Stimulated activated naive B cell treated with anti-CD40 and anti-IgM and Interleukin-4, amounts not matched to agents 10 μg/mL and 1 μg/mL and 100 μg/mL, for 72 hours (primary cell): ENCODE measurements at places on chromosomes 6 and 20.

DNA sequence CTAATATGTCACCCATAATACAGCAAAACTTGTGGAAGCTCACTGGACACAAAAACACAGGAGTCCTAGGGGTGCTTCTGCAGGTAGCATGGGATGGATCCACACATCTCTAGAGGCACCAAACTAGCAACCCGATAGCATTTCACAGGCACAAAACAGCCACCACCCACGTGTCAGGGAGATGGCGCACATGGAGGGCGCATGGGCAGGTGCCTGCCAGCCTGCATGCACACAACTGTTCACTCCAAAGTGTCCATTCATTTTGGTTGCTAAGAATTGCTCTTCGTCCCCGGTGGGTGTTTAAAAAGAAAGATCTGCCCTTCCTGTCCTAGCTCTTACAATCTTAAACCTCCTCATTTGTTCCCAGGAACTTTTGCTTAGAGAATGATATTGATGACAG lies 171.3 kb downstream of the SYNDIG1 start:
- no peak overlapping the region for H3K27ac ChIP-seq
- no peak overlapping the region for H3K4me3 ChIP-seq
- H3K36me3 ChIP-seq = no peaks in the 10 kb centered on the region
- H3K4me1 ChIP-seq = no peaks in the 10 kb centered on the region
- DNase-seq = no peak

- H3K27me3 ChIP-seq = no peaks in the 10 kb centered on the region
- H3K4me1 ChIP-seq = peaks cover 57% of the 10 kb centered on the region
- H3K27ac ChIP-seq = no peak overlapping the region
- H3K4me3 ChIP-seq = no peak overlapping the region
- peaks cover 16% of the 10 kb centered on the region for H3K36me3 ChIP-seq
- no peak for DNase-seq
Measured at GRCh38 chr6:508614-509013, 117.1 kb downstream of the IRF4 start.

GRCh38 chr6:138568997-138569396 lies 69.7 kb upstream of the NHSL1 start:
- H3K36me3 ChIP-seq = no peaks in the 10 kb centered on the region
- no peak overlapping the region for H3K27ac ChIP-seq
- no peak overlapping the region for H3K4me3 ChIP-seq
- no peak for DNase-seq

- no peaks in the 10 kb centered on the region for H3K4me1 ChIP-seq
- no peak overlapping the region for H3K27ac ChIP-seq
- H3K27me3 ChIP-seq = peaks cover 31% of the 10 kb centered on the region
- no peak for DNase-seq
Measured at GRCh38 chr6:1228754-1229191, 83.1 kb upstream of the FOXQ1 start.

GRCh38 chr6:145147559-145147958 lies 587.8 kb downstream of the EPM2A start:
- no peak overlapping the region for H3K4me3 ChIP-seq
- no peak for DNase-seq
- no peaks in the 10 kb centered on the region for H3K4me1 ChIP-seq
- H3K36me3 ChIP-seq = no peaks in the 10 kb centered on the region
- no peaks in the 10 kb centered on the region for H3K27me3 ChIP-seq

GRCh38 chr6:22366214-22366613 lies 69.4 kb upstream of the PRL start:
- DNase-seq = no peak
- peaks cover 2% of the 10 kb centered on the region for H3K4me1 ChIP-seq
- H3K4me3 ChIP-seq = no peak overlapping the region
- H3K36me3 ChIP-seq = no peaks in the 10 kb centered on the region

DNA sequence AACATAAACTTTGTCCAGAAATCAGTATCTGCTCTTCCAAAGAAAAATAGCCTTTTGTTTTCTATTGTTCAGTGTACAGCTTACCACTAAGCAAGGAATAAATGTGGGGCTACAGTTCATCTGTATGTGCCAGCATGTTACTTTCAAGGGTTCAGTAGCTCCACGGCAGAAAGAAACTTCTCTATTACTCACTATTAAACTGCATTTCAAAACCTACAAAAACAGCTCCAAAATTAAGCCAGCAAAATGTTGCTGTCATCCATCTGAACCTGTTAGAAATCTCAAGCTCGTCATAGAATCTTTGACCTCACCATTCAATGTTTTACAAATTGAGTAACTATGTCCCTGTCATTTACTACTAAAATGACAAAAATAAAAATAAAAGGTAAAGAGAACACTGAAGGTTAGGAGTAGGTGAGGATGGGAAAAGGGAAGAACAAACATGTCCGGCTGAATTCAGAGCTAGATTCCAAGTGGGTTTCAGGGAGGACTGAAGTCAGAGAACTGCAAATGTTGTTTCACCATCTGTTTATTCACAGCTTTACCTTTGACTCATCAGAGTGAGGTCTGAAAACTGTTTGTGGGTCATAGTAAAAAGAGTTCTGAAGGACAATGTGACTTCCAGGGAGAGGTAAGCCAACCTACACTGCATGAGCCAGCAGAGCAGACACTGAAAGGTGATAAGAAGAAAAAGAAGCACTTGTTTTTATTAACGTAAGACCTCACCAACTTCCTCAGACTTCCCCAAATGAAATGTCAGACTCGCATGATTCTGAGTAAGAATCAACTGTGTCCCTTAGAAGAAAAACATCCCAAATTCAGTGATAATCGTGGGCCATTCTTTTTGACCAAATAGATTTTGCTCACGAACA lies 62.0 kb downstream of the ATXN1 start:
- H3K36me3 ChIP-seq = peaks cover 26% of the 10 kb centered on the region
- peak overlapping the region; percentile 14 for H3K4me3 ChIP-seq
- peaks cover 76% of the 10 kb centered on the region for H3K4me1 ChIP-seq
- H3K27me3 ChIP-seq = no peaks in the 10 kb centered on the region

- DNase-seq = no peak
- H3K4me1 ChIP-seq = peaks cover 41% of the 10 kb centered on the region
- H3K4me3 ChIP-seq = peak overlapping the region; percentile 83
- no peak overlapping the region for H3K27ac ChIP-seq
- H3K27me3 ChIP-seq = no peaks in the 10 kb centered on the region
Measured at GRCh38 chr6:31401403-31401802, 2.0 kb upstream of the MICA start.

GRCh38 chr6:127188744-127189143 lies 70.3 kb downstream of the RSPO3 start:
- H3K36me3 ChIP-seq = no peaks in the 10 kb centered on the region
- no peak overlapping the region for H3K4me3 ChIP-seq
- peaks cover 1% of the 10 kb centered on the region for H3K27me3 ChIP-seq
- no peak for DNase-seq
- no peak overlapping the region for H3K27ac ChIP-seq

DNA sequence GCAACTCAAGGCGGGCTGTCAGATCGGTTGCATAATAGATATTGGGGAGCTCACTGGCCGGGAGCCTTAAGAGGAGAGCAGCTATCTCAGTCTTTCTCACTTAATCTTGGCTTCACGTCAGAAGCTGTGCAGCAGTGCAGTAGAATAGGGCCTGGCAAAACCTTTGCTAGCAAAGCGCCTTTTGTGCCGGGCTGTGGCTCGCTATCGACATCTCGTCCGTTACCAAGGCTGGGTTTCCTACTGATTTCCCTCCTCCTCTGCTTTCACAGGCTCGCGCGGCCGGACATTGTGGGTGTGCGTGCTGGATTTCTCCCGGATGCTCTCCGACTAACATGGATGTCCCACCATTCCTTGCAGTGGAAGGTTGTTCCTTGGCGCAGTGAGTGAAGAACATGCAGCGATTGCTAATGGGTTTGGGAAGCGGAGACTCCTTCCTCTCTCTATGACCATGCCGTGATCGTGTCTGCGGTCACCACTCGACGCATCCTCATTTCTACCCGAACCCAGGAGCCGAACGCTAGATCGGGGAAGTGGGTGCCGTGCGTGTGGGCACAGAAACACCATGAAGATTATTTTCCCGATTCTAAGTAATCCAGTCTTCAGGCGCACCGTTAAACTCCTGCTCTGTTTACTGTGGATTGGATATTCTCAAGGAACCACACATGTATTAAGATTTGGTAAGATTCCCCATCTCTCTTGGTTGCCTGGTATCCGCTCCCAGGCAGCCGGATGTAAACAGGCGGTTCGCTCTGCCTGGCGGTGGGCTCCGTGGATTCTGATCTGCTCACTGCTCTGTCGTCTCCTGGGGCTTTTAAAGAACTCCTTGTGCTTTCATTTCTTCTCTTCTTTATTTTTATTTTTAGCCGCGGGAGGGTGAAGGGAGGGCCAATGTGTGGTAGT lies 5.5 kb downstream of the GRIK2 start:
- no peak for DNase-seq
- H3K36me3 ChIP-seq = peaks cover 3% of the 10 kb centered on the region
- H3K27ac ChIP-seq = peak overlapping the region; percentile 59
- peaks cover 60% of the 10 kb centered on the region for H3K27me3 ChIP-seq

GRCh38 chr20:51692806-51693400 lies 75.3 kb downstream of the ATP9A start:
- no peak overlapping the region for H3K27ac ChIP-seq
- no peaks in the 10 kb centered on the region for H3K36me3 ChIP-seq
- DNase-seq = no peak
- peaks cover 12% of the 10 kb centered on the region for H3K27me3 ChIP-seq
- peaks cover 13% of the 10 kb centered on the region for H3K4me1 ChIP-seq

GRCh38 chr6:113172531-113172966 lies 684.6 kb upstream of the MARCKS start:
- no peak for DNase-seq
- H3K4me3 ChIP-seq = no peak overlapping the region
- peaks cover 4% of the 10 kb centered on the region for H3K27me3 ChIP-seq
- H3K4me1 ChIP-seq = no peaks in the 10 kb centered on the region
- no peaks in the 10 kb centered on the region for H3K36me3 ChIP-seq
- H3K27ac ChIP-seq = no peak overlapping the region

DNA sequence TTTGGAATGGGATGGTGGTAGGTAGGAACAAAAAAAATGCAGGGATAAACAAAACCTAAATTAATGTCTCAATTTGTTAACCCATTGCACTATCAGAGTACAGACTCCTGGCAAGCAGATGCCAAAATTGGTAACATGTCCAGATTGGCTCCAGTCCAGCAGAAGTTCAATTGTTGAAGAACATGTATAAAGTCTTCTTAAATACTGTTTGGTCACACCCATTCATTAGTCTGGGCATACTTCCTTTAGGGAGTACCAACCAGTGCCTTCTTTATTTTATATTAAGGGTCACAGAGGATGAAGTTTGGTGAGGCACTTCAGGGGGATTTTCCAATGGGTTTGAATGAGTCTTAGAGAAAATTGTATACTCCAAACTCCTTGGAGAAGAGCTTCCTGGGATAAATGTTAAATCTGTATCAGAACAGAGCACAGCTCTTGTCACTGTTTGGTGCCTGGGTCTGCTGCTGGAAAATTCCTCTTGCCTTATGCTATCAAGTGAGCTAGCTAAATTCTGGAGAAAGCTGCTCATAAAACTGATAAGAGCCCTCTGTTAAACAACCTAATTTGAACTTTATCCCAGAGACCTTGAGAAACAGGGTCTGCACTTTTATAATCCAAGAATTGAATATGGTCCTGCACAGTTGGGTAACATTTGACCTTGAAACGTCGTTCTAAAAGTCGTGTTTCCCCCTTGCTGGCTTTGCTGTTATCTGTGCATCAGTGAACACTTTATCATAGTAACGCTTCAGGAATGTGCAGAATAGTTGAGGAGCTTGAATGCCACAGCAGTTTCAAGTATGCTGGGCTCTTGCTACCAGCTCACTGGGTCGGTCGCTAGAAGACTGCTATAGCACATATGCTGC lies 334.1 kb upstream of the CITED2 start:
- no peak overlapping the region for H3K27ac ChIP-seq
- H3K36me3 ChIP-seq = no peaks in the 10 kb centered on the region
- no peak for DNase-seq
- no peak overlapping the region for H3K4me3 ChIP-seq
- H3K4me1 ChIP-seq = no peaks in the 10 kb centered on the region

- peaks cover 29% of the 10 kb centered on the region for H3K4me1 ChIP-seq
- no peaks in the 10 kb centered on the region for H3K27me3 ChIP-seq
- DNase-seq = no peak
- H3K4me3 ChIP-seq = no peak overlapping the region
Measured at GRCh38 chr6:280775-281468, 11.4 kb upstream of the DUSP22 start.

DNA sequence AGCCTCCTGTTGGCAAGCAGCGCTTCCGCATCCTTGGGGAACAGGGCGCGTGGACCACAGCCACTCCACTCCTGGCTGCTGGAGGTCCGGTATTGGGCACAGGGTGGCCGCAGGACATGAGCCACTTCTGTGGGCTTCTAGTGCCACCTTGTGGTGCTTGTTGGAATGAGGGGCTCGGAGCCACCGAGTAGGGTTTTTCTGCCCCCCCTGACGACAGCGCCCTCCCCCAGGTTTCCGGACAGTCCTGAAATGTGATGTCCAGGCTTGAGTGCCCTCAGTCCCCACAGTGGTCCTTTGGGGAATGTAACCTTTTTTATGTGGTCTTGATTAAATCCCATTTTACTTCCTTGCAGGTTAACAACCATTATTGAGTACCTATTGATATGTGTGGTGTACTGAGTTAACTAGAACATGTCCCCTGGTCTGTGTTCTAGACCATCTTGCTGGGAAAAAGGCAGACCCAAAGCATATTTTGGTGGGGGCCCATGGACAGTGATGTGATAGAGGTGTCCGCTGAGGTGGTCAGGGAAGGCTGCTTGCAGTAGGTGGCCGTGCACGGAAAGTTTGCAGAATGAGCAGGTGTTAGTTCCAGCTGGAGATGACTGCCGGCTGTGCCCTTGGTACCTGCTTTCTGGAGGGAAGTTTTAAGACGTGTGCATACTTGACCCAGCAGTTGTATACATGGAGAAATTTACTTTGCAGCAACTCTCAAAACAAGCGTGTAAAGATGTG lies 70.0 kb downstream of the PTPN1 start:
- H3K36me3 ChIP-seq = peaks cover 54% of the 10 kb centered on the region
- no peak overlapping the region for H3K4me3 ChIP-seq
- no peak for DNase-seq
- H3K27me3 ChIP-seq = no peaks in the 10 kb centered on the region

DNA sequence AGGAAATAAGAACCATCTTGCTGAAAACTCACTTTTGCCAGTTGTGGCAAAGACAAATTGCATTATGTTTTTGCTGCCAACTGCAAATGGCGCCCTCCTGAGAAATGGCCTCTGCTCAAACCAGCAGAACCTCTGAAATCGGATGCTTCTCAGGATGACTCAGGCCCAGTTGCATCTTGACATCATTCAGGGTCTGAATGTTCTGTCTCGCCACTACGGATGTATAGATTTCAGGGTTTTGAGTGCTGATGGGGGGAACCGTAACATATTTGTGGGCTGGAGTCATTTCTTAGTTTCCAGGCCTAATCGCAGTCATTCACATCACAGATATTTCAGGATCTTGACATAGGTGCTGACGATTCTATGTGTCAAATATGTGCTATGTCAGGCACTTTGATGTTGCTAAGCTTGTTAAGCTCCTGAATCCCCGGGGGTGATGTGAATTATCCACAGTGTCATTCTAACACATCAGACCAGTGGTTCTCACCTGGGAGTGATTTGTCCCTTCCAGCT lies 207.1 kb downstream of the NFATC2 start:
- H3K4me3 ChIP-seq = no peak overlapping the region
- no peak for DNase-seq
- no peaks in the 10 kb centered on the region for H3K4me1 ChIP-seq
- peaks cover 23% of the 10 kb centered on the region for H3K27me3 ChIP-seq
